Hematopoietic multipotent progenitor cell treated with erythropoietin and hydrocortisone succinate and interleukin-3 and kit ligand, for 15 days (in vitro differentiated cells): ENCODE measurements at places on chromosomes 16 and 17.
A peak's percentile ranks its signal among the peaks of the same experiment; 100 is the strongest.

GRCh38 chr17:44113868-44114840, 9.3 kb downstream of the HDAC5 start:
- no peak for DNase-seq

DNA sequence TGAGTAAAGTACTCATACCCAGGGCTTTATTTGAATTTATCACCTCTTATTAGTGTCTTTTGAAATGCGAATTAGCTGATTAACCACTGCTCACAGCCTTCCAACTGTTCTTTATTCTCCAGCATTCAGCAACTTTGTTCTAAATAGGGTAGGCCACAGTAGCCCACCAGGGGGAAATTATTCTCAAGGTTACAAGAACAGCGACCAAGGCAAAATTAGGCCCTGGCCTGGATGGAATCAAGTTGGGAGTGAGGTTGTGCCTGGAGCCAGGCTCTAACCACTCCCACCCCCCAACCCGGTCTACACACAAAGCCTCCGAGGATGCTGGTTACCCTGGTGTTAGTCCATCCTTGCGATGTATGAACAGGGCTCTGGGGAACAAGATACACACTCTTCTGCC, 245.5 kb downstream of the STX8 start:
- DNase-seq: no peak

DNA sequence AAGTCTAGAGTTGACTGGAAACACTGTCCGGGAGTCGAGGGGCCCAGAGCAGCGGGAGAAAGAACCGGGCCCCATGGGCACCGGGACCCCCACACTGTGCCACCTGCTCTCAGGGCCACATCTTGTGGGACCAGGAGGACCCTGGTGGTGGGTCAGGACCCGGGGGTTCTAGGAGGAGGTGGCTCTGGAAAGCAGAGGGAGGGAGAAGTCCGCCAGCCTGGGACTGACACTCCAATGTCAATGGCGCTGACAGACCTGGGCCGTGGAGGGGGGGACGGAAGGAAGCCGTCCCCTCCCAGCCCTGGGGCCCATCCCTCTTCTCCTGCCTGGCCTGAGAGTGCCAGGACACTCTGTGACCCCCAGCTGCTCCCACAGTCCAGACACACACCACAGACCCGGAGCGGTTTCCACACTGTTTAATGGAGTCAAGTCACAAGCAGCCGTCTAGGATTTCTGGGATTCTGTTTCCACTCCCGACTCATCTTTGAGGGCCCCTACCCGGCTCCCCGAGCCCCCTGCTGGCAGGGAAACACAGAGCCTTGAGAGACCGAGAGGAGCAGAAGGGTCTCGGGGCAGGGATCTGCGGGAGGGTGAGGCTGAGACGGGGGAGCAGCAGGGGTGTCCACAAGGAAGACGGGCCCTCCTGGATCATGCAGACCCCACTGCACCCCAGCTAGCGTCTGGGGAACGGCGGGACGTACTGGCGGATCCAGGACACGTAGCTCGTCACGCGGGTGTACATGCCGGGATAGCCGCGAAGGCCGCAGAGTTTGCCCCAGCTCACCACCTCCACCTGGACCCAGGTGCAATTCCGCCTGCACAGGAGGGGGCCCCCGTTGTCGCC, 23.5 kb upstream of the UBE2I start:
- DNase-seq: no peak

DNA sequence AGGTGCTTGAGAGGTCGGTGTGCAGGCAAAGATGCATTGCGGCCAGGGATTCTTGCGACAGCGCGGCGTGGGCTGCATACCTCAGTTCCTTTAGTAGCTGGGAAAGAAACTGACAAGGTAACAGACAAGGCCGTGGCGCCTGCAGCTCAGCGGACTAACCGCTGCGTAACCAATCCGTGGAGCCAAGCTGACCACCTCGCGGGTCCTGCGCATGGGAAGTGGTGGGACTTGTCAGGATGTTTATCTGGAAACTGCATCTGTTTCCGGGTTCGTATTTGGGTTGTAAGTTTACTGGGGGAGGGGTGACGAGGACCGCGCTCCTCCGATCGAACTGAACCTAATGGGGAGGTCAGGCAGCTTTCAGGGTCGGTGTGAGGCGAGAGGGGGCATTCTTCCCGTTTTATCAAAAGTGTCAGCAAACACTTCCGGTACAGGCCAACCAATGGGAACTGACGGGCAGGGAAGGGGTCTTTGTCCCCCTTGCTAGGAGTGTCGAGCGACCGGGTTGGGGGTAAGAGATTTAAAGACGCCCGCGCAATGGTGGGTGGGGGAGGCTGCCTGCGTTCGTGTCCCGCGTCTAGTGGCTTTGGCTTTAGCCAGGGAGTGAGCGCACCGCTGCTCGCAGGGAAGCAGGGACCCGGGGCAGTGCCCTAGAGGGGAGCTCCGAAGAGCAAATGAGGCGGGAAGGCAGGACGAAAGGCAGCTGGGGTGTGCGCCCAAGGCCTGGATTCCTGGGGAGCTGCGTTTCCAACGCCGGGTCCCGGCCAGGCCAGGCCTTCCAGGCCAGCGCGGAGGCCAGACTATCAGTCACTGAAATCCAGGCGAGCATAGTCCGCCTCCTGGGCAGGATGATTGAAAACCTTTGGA, 7.0 kb downstream of the IRX6 start:
- no peak for DNase-seq

GRCh38 chr17:74767111-74767516, 9.0 kb downstream of the NAT9 start:
- no peak for DNase-seq

GRCh38 chr16:50462793-50463507, 85.2 kb upstream of the NKD1 start:
- DNase-seq: no peak

DNA sequence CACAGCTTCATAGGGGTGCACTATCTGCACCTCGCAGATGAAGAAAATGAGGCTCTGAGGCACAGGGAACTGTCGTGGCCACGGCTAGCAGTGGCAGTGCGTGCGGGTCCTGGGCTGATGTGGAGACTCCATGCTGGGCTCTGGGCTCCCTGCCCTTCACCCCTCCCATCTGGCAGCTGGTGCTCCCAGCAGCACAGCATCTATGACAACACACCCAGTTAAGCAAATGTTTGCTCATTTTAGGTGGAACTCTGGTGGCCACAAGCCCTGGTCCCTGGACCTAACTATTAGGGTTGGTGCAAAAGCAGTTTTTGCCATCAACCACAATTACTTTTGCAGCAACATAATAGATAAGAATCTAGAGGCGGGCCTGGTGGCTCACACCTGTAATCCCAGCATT, 30.9 kb downstream of the IFT140 start:
- no peak for DNase-seq

GRCh38 chr17:69250641-69251040, 22.0 kb upstream of the ABCA10 start:
- no peak for DNase-seq

DNA sequence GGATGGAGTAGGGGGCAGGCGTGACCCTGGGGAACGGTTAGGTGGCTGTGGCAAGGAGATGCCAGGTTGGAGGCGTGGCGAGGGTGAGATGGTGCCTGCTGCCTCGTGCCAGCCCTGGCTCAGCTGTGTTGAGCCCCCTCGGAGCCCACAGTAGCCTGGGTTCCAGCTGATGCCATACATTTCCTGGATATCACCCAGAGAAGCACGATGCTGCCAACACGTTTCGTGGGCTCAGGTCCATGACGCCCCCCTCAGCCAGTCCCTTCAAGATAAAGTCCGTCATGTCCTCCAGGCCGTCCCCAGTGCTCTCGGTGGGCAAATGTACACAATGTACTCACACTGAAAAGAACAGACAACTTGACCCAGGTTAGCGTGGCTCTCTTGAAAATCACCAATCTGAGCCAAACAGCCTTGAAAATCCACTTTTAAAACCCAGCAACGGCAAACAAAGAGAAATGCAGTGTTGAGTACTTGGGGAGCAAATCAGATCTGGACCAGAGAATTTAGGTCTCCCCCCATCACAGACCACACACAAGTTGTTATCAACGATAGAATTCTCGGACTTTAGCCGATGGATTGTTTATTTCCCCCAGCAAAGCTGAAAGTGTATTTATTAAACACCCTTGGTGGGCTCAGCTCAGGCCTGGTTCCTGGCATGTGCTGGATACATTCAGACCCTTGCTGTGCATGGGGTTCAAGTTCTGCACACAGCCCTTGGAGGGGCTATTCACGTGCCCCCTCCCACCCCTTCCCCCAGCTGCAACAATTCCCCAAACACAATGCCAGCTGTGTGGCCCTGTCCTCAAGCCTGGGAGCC, 102.8 kb upstream of the PLCG2 start:
- no peak for DNase-seq

- peak; percentile 66 for DNase-seq
Measured at GRCh38 chr17:81002409-81003361, 11.0 kb downstream of the CHMP6 start.

DNA sequence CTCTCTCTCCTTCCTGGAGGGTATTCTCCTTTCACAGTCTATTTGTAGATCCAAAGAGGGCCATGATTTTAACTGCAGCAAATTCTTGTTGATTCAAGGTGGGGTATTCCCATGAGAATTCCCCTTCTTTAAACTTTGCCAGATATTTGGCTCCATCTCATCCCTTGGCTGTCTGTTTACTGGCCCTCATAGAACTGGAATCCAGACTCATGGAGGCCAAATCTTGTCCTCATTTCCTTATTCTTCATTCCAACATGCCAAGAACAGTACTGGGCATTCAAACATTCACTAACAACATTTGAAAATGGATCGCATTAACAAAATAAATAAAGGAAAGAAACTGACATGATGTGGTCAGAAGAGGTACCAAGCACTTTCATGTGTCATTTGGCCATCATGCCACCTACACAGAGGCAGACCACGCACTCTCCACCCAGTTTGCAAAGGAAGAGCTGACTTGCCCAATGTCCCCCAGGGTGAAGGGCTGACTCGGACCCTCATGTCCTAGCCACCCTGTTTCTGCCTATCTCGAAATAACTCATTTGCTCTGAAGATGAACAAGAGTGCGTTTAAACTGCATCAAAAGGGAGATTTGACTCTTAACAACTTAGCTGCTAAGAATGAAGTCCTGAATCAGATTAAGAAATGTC, 23.1 kb upstream of the SLC35B1 start:
- no peak for DNase-seq

GRCh38 chr17:14813649-14814370, 451.3 kb downstream of the PMP22 start:
- no peak for DNase-seq

GRCh38 chr17:48504953-48505352, 25.9 kb downstream of the HOXB1 start:
- DNase-seq: no peak

DNA sequence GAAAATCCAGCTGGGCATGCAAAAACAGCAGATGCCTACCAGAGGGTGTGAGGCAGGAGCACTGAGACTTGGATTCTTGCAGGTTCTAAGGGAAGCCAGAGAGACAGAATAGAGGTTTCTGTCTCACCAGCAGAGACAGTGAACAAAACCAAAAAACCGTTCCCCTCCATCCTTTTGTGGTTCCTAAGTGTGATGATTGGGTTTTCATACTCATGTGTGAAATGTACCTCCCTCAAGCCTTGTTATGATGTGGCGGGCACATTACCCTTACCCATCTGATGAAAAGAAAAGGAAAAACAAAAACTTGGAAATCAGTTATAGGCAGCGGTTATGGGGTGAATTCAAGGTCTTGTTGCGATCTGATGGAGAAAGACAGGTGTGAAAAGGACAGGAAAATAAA, 172.6 kb upstream of the CDH13 start:
- no peak for DNase-seq

- DNase-seq: no peak
Measured at GRCh38 chr16:11461595-11461990, 116.3 kb downstream of the RMI2 start.

- no peak for DNase-seq
Measured at GRCh38 chr17:27462714-27463113, 6.5 kb downstream of the KSR1 start.

DNA sequence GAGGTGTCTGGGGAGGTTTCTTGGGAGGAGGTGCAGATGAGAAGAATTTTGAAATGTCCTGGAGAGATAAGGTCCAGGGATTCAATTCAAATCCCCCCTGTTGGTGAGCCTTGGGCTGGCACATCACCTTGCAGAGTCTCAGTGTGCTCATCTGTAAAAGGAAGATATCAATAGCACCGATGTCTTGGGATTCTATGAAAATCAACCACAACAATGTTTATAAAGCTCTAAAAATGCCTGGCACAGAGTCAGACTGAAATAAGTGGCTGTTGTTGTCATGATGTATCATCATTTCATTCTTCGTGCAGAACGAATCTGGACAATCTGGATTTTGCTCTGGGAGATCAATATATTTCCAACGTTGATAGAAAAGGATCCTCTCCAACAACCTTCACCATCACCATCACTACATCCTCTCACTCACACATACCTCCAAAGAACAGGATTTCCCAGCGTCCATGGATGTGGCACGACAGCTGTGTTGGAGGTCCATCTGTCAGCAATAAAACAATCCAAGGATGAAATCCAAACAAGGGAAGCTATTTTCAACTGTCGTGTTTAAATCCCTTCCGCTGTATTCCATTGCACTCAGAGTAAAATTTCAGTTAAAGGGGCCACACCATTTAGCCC, 393.7 kb upstream of the DYNLRB2 start:
- no peak for DNase-seq

- DNase-seq: no peak
Measured at GRCh38 chr17:57455063-57455914, 199.0 kb downstream of the MSI2 start.

DNA sequence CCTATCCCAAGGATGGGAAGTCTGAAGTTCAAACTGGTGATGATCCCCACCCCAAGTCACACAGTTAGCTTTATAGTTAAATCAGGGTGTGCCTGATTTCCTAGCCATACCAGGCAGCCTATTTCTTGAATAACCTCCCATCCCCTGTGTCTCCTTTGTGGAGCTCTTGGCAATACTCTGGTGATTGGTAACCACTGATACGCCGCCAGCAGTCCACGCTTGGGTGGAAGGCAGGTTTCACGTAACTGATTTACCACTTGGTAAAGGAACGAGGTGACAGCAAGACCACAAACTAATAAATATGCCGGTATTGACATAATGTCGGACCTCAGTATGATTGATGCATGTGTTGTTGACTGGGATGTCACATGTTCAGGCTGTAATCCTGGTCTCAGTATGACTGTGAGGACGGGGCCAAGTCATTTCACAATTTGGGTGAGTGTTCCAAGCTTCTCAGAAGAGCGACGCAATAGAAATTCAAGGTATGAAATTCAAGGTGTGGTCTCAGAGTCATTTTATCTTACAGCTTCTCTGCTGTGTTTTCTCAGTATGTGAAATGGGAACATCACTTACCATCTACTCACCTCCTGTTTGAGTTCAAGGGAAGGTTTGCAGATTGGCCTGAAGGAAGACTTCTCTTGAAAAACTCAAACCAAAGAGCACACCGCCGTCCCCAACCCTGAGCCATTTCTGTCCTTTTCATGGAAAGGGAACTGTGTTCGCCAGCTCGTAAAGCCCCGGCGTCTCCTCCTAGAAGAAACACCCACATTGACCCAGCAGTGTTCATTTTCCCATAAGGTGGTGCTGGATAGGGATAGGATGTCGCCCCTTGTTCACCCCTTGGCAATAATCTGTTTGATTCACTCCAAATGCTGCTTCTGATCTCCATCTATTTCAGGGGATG, 678.9 kb downstream of the WWOX start:
- no peak for DNase-seq
